ENCODE measurements at places on chromosomes 5 and 9.

DNA sequence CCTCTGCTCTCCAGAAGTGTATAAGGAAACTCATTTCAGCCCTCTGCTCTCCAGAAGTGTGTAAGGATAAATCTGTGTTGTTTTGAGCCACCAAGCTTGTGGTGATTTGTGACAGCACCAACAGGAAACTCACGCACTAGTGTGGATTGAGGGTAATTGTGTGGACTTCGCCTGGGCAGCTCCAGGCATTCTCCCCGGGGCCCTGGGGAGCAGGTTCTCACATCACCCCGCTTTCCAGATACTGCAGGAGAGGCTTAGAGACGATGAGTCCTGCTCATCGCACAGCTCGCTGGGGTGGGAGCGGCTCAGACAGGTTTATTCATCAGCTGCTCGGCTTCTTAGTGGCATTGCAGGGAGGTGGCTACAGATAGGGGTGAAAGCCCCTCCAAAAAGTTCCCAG is 38.4 kb upstream of the RNF130 start:
- DNase-seq, result no peak

GRCh38 chr9:138025417-138025816 is 147.8 kb downstream of the CACNA1B start:
- DNase-seq, result no peak

DNA sequence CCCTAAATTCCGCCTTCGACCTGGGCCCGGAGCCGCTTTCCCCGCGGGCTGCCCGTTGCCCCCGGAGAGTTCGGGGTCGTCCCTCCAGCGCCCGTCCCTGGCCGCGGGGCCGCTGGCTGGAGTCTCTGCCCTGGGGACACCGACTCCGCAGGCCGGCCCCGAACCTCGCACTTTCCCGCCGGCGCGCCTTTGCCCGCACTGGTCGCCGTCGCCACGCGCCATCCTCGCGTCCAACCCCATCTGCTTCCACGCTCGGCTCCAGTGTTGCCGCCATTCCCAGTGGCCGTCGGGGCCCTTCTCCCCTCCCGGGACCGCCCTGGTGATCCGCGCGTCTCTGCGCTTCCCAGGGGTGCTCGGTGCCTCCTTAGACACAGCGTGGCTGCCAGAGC is 11.0 kb downstream of the LHX3 start:
- DNase-seq, result no peak

DNA sequence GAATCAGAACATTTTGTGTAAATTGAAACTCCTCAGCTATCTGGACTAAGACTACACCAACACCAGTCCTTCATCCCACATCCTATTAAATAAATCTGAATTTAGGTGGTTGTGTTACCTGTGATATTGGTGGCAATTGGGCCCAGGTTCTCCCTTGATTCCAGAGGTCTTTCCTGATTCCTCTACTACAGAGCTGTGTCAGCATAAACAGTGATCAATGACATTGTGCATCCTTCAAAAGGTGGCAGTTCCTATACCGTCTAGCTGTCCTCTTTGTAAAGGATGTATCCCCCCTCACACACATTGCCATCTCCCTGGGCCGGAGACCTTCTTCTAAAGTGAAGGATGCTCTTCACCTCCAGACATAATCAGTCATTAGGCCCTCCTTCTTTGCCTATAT is 239.2 kb downstream of the FAM114A2 start:
- DNase-seq, result no peak

DNA sequence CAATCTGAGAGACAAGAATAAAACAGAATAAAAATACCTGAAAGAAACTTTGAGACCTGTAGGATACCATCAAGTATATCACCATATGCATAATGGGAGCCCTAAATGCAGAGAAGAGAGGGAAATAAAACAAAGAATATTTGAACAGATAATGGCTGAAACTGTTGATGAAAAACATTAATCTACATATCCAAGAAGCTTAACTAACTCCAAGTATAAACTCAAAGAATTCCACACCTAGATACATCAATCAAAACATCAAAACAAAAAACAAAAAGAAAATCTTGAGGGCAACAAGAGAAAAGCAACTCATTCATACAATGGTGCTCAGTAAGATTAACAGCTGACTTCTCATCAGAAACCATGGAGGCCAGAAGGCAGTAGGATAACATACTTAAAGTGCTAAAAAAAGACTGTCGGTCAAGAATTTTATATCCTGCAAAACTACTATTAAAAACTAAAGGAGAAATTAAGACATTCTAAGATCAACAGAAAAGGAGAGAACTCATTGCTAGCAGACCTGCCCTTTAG is 101.6 kb downstream of the FOXD1 start:
- no peak for DNase-seq

DNA sequence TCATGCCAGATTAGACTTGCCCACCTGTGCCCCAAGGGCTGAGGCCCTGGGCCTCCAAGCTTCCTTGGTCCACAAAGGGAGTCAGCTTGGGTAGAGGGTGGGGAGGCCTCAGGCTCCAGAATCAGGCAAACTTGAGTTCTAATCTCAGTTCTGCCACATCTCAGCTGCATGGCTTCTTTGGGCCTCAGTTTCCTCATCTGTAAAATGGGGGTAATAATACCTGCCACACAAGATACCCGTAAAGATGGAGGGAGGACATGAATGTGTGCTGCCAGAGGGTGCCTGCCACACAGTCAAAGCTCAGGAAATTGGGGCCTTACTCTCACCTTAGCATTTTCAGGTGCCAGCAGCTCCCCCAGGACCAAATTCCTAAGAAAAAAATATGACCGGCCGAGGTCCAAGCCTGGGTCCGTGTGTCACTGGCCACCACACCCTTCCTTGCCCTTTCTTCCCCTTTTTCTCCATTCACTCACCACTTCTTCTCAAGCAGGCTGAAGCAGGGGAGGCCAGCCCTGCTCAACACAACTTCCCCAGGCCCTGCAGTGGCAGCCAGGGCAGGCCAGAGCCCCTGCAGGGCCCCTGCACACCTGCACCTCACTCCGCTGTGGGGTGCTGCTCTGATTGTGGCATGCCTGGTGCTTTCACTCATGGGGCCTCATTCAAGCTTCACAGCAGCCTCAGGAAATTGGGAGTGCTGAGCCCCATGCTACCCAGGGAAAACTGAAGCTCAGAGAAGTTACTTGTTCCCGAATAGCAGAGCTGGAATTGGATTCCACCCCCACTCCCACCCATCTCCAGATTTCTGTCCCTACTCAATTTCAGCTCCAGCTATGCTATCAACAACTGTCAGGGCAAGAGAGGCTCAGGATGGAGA is 3.9 kb downstream of the RGS14 start:
- peak; percentile 24 for DNase-seq

DNA sequence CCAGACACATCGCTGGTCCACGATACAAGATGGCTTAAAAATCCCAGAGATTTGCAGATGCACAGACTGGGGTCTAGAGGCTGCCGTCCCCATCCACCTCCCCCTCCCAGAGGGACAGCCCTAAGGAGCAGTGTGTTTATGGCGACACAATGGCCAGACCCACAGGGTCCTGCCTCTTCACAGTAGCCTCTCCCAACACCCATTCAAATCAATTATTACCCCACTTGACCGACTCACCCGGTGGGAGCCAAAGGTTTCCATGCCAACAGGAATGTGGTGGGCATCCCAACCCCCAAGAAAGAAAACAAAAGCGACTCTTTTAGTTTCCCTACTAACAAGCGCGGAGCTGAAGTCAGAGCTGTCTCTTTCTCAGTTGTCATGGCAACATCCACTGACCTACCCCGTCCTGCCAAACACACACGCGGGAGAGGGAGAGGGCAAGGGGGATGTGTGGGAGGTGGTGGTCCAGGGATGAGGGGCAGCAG is 209.0 kb downstream of the TTLL11 start:
- no peak for DNase-seq

- no peak for DNase-seq
These were observed 1587.7 kb upstream of the ACO1 start for GRCh38 chr9:30796764-30797163.

- DNase-seq, result no peak
These were observed 2.1 kb upstream of the HAND1 start for GRCh38 chr5:154479944-154480750.

DNA sequence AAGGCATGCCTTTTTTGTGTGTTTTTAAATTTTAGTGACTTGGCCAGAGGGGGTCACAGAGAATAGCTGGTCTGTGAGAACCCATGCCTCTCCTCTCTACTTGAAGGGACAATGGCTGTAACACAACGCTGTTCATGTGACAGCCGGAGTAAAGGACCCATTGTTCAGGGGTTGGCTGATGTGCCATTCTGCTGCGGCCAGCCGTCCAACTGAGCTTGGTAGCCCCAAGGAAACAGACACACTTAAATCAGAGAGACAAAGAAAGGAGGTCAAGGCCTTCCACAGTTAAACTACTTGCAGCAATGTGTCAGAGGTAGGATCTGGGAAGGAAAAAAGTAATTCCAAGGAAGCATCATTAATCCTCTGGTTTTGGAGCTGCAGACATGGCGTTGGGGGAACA is 8.1 kb downstream of the MEGF10 start:
- DNase-seq, result no peak

- no peak for DNase-seq
These were observed at the start of gene NMUR2 for GRCh38 chr5:152405145-152405544. TSS of gene NMUR2 (minus strand) at chr5:152405279. CDS start at chr5:152405113, 166 bp downstream.

- DNase-seq, result no peak
These were observed 90.6 kb upstream of the ICE1 start for GRCh38 chr5:5331848-5332247.

GRCh38 chr5:96014395-96014794 is 52.7 kb upstream of the ELL2 start:
- no peak for DNase-seq

- DNase-seq, result no peak
These were observed 15.3 kb downstream of the TERT start for GRCh38 chr5:1279443-1280151.

- no peak for DNase-seq
These were observed 755 bp downstream of the CDKN2B start for GRCh38 chr9:22008384-22008716.

DNA sequence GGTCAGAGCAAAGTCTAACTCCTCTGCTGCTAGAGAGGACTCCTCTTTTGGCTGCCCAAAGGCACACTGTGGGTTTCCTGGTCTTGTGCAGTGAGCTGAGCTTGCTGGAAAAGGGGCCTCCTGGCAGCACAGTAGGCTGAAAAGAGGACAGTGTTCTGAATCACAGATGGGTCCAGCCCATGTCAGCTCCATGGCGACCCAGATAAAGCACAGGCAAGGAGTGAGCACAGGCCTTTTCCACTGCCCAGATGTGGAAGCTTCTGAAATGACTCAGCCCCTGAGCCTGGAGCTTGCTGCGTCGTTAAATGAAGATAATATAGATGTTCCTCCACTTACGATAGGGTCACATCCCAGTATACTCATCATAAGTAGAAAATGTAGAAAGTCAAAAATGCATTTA is 8.1 kb downstream of the CCDC180 start:
- DNase-seq, result no peak

DNA sequence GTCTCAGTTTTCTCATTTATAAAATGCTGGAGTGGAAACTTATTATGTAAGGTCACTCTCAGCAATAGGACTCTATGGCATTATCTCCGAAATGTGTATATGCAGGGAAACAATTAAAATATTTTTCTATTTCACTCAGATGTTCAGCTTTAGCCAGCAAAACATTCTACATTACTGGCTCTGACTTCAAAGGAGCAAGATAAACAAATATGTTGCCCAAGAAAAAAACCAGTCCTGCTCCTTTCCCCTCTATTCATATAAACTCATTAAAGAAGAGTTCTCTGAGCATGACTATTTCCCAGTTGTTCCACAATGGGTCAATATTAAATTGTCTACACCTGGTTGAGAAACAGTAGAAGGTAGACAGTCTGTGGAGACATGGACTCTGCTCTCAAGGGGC is 155.0 kb downstream of the NPR3 start:
- no peak for DNase-seq

DNA sequence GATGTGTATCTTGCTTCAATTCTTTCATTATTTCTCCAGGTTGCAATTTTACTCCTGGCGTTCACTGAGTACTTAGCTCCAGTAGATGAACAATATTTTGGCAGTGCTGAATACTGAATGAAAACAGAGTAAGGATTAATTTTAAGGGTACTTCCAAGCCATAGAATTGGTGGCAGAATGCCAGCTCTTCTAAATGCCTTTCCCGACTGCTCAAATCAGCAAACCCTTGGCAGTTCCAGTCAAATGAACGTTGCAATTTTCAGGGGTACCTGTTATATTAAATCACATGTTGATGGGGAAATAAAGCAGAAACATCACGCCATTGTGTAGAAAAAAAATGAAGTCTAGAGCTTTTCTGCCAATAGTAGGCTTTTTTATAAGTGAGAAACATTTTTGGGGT is 282.4 kb upstream of the RPS23 start:
- no peak for DNase-seq

GRCh38 chr9:75200892-75201470 is 112.7 kb downstream of the OSTF1 start:
- DNase-seq, result no peak

DNA sequence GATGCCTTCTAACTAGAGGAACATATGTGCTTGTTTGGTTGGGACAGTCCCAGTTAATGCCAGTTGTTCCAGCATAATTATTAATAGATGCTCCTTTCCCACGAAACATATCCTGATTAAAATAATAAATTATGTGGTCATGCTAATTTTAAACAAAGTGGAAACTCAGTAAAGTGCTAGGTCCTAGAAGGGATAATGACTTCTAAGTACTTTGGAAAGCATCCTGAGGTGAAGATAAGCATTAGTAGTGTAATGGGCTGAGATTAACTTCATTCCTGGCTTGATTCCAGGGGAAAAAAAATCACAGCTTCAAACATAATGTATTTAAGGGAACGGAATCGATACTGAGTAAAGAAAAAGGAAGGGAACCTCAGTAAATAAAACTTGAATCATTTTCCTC is 213.7 kb upstream of the SNX2 start:
- DNase-seq, result no peak

DNA sequence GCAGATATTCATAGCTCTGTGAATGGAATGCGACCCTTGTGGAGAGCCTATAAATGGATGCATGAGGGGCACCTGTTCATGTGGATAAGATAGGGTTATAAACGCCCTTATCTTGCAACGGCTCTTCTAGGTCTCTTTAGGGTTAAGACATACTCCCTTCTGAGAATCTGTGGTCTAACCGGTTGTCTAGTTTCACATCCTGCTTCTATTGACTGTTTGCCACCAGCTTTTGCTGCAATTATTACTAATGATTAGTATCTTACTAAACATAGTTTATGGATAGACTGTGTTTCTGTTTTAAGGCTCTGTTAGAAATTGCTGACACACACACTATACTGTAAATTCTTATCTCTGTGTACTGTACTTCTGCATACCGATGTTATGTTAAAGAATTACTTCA is 198.9 kb upstream of the CYLC2 start:
- no peak for DNase-seq

- no peak for DNase-seq
These were observed 1.8 kb downstream of the ARRDC3 start for GRCh38 chr5:91381239-91381773.

DNA sequence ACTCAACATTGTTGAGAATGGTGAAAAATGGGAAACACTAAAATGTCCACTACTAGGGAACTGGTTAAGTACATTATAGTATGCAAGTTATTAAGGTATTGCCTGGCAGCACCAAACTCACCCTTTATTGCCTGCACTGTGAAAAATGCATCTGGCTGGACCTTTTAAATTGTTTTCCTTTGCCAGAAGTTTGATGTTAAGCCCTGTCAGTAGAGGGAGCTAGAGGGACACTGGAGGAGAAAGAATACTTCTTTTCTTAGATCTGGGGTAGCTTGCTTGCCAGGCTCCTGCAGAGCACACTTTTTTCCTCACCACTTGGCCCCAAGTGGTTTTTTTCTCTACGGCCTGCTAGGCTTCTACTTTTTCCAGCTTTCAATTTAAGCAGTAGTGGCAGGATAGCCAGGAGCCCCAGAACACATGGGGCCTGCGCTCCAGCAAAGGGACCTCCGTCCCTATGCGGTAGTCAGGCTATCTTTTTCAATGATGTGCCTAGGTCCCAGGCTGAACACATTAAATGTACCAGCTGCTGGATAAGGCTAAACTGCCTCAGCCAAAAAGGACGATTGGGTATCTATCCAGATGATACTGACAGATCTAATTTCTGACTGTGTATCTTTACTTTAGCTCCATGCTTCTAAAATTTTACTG is 8.0 kb upstream of the HABP4 start:
- DNase-seq, result peak; percentile 10

All from GF-D8 (cell line).